ENCODE measurements at places on chromosomes 1 and 21.

DNA sequence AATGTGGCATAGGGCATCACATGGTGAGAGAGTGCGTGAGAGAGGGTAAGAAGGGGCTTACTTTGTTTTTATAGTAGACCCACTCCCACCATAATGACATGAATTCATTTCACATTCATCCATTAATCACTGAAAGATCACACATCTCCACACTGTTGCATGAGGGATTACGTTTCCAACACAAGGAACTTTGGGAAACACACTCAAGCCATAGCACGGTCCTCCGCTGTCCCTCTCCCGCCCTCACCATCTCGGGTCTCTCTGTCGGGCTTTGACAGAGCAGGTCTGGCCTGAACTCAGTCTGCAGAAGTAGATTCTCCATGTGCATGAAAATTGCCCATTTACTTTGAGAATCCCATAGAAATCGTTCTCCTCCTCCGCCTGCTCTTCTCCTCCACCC, 312.2 kb downstream of the MATN1 start:
- no peak for DNase-seq

DNA sequence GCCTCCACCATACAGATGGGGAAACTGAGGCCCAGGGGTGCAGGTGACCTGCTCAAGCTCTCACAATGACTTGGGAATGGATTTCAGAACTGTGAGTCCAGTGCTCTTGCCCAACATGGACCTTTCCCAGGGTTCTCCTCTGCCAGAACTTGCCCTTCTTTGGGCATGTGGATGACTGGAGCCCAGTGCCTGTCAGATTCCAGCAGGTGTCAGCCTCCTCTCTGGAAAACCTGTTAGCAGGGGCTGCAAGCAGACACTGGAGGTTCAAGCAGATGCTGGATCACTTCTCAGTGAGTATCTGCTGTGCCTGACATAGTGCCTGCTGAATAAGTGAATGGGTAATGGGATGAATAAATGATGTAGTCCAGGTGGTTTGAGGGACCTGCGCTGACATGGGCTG, 314.2 kb upstream of the POU3F1 start:
- DNase-seq: no peak

GRCh38 chr1:197393105-197393504, 125.1 kb downstream of the CRB1 start:
- no peak for DNase-seq

- DNase-seq: no peak
Measured at GRCh38 chr1:63946866-63947491, 173.2 kb downstream of the ROR1 start.

DNA sequence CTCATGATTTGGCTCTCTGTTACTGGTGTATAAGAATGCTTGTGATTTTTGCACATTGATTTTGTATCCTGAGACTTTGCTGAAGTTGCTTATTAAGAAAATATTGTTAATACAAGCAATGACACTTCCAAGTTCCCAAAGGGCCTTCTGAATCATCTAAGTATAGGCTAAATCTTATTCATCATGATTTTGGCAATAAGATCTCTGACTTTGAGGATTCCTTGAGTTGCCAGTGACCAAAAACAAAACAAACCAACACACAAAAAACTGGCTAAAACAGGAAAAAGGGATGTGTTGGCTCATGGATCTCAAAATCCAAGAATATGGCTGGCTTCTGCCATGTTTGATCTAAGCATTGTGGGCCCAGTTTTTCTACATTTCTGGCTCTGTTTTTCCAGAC, 163.4 kb downstream of the HHIPL2 start:
- DNase-seq: no peak

DNA sequence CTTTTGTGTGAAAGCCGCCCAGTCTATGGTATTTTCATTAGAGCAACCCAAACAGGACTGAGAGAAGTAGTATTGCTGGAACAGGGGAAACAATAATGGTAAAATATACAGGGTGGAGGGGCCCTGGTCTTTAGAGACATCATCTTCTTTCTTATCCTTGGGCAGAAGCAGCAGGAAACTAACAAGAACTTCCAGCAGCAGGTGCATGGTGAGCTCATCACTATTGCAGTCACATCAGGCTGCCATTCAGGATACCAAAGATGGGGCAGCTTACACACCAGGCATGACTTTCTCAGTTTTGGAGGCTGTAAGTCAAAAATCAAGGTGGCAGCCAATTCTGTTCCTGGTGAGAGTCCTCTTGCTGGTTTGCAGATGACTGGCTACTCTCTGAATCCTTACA, 478.3 kb upstream of the RUNX1 start:
- DNase-seq: no peak

DNA sequence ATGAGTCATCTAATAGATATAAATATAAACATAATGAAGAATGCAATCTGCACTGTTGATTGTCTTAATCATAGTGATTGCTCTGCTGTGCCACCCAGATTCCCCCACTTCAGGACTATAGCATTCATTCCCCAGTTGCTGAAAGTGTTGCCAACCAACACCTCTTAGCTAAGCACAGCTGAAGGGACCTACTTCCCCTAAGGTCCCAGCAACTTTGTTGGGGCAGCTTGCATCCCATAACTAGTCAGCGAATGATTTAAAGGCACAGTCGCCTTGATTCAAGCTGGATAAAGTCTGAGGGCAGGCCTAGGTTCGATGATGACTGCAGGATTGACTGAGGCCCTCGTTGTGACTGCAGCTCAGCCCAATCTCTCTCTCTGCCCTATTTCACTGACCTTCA, 14.3 kb upstream of the RGS1 start:
- DNase-seq: no peak

DNA sequence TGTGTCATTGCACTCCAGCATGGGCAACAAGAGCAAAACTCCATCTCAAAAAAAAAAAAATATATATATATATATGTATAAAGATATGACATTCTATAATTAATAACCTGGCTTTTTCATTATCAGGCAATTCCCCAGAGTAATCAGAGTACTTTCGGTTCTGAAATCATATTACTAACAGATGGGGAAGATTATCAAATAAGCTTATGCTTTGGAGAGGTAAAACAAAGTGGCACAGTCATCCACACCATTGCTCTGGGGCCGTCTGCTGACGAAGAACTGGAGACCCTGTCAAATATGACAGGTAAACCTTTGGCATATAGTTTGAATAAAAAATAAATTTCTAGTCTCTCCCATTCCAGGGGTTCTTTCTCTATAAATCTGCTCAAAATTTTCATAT, 58.5 kb upstream of the SH3GLB1 start:
- DNase-seq: no peak

DNA sequence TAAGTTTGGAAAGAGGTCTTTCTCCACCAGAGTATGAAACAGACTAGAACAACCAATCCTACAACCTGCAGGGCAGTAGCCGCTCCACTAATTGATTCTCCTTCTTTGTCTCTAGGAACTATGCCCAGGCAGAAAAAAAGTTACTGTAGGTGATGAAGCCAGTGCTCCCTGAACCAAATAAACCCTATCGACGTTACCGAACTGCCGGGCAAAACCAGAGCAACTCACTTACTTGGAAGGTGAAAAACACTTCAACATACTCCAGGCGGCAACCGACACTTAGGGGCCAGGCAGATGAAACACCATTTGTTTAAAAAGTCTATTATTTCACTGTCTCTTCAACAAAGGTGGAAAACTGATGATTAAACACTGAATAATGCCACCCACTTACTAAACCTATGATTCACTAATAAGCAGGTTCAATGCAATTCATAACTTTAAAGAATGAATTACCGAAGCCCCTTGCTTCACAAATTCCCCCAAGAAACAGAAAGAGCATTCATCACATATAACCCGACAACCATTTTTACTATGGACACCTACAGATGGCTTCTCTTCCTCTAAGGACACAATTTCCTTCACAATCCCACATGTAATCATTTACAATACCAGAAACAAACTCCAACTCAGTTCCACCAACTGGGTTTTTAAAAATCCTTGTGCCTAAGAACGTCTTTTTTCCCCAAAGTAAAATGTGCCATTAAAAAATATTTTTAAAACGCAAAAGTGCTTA, 1.6 kb downstream of the NRIP1 start:
- peak; percentile 6 for DNase-seq

GRCh38 chr1:31750858-31751510, 13.2 kb downstream of the ADGRB2 start:
- no peak for DNase-seq

DNA sequence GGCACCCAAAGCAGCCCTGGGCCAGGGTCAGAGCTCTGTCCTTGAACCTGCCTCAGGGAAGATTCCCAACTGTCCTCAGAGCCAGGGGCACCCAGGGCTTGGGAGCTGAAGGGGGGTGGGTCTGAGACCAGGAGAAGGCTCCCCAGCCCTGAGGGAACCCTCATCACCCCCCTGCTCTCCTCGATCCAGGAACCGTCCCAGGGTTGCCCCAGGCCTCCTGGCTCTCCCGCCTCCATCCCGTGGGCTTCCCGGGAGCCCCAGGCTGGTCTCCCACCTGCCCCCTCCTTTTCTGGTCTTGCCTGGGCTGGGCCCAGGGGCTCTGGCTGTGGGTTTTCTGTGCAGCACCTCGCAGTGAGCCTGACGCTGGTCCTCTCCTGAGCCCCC, 6.7 kb upstream of the SAMD11 start:
- no peak for DNase-seq

DNA sequence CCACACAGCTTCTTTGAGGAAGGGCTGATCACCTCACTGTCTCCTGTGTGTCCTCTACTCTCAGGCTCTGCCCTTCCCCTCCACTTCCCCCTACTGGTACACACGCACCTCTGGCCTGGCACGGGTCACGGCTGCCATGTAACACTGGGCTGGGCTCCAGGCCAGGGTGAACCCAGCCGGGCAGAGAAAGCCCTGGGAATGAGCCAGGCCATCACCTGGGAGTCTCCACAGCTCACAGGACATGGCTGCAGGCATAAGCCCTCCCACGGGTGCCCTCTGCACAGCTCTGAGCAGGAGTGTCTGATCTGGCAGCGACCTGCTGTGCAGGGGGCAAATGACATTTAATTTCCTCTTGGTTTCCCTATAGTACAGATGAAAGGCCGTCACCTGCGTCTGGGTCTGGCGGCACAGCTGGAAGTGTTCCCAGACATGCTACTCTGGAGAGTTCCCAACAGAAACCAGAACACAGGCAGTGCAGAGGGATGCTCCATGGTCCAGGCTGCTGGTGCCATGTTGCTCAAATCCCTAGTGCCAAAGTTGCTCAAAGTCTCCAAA, 61.2 kb downstream of the ERI3 start:
- DNase-seq: no peak

DNA sequence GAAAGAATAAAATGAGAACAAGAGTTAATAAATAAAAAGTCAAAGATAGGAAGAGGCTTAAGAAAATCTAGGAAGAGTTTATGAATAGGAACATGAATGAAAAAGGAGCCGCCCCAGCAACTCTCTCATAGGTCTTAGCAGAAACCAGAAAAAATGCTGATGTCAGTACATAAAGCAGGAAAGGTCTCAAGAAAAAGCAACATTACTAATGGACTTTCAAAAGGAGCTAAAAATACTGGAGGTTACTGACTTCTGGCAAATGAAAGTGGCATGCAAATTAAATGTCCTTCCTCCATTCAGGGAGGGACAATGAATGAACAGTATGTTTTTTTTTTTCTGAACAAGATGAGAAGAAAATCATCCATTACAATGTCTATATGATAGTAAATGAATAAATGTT, 387.6 kb downstream of the BRINP2 start:
- no peak for DNase-seq

DNA sequence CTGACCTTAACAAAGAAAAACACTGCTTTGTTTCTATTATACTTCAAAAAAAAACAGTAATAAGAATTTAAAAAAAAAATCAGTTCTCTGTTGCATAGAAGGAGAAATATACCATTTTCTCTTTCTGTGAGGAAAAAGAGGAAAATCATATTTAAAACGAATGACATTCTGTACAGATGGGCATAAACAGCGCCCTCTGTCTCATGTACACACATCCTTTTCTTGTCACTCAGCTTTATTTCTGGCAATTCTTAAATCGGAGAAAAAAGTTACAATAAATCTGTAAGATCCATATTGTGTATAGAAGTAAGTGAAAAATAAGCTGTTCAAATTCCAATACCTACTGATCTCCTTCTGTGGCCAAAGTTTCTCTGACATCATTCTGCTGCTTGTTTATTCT, 245.4 kb downstream of the SMYD3 start:
- DNase-seq: no peak

DNA sequence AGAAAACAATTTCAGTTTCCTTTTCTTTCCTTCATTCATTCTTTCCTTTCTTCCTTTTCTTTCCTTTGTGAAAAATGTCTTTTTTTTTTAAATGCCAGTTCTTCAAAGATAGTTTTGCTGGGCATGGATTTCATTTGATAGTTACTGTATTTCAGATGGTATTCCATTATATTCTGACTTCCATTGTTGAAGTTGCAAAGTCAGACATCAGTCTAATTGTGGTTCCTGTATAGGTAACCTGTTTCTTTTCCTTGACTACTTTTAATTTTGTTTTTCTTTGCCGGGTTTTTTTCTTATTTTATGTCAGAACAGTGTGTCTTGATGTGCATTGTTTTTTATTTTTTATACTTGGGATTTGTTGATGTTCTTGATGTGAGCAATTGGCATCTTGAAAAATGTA, 40.4 kb upstream of the MPC2 start:
- no peak for DNase-seq

DNA sequence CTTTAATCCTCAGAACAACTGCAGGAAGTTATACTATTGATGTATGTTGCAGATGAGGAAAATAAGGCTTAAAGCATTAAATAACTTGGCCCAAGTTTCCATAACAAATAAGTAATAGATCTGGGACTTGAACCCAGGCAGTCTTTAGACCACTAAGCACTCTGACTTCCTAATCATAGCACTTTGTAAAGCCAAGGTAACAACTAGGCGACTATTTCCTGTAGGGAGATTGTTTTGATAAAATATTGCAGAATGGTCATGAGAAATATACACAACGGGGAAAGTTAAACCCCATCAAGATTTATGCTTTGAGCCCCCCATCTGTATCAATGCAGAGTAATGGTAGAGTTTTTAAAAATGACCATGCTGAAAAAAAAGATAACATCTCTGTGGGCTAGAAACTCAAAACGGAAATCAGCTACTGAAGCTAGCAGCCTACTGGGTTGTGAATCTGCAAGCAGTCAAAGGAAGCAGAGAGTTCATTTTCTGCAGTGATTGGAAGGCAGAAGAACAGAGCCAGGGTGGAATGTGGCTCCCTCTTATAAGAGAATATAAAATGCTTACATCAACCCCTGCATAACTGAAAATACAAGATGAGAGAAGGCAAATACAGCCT, 111.2 kb upstream of the OLIG2 start:
- no peak for DNase-seq

Data from activated naive CD4-positive, alpha-beta T cell (primary cell).